Stimulated activated CD4-positive, alpha-beta T cell treated with anti-CD3 and anti-CD28 coated beads, Interleukin-4, amount 100 ng/mL, for 1 hour (primary cell): ENCODE measurements at places on chromosomes 3 and 15.

- DNase-seq, result no peak
Measured at GRCh38 chr3:105611304-105612192, 244.8 kb downstream of the ALCAM start.

DNA sequence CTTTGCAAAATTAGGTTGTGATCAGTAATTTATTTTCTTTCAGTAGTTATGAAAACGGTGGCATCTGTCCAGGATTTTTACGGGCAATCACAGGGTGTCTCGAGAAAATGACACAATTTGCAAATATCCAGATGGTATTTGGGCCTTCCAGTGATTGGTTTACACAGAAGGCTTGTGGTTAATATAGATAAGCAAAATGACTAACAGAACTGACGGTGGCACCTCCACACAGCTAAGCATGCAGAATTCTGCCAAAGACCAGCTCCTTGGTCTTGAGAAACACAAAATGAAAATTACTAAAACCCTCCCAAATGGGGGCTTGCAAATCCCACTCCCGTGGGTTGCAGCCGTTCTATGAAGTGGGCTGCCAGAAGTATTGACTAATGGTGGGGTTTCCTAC lies 5.5 kb downstream of the ARHGEF3 start:
- DNase-seq, result no peak

DNA sequence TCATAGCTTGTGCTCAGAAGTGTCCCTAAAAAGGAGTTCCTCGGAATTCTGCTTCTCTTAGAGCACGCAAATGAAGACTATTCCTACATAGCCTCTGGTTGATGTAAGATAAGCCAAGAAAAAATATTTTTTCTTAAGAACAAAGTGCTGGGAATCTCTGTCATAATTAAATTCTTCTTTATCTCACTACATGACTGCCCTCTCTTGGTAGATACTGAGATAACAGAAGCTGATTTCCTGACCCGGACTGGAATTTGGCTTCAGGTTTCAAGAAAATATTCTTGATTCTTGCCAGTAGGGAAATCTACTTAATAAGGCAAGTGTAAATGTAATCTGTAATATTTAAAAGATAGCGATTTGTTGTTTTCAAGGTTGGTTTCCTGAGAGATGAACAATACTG lies 31.3 kb upstream of the SETMAR start:
- no peak for DNase-seq

DNA sequence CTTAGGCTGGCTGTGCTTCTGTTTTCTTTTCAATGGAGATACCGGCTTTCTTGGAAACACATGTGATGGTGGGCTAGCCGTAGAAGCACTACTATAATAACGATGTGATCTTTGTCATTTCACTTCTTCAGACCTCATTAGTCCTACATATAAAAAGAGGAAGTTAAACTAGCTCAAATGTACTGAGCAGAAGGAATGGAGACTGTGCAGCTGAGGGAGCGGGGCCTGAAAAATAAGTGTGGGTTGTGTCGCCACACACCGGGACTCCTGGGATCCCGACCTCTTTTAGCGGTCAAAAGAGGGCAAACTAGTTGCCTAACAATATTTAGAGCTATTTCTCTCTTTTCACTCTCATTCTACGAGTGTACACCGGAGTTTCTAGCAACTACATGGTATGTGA lies 1.0 kb upstream of the RNF7 start:
- no peak for DNase-seq

- DNase-seq, result no peak
Measured at GRCh38 chr15:67761343-67761742, 64.0 kb upstream of the SKOR1 start.

GRCh38 chr3:188158731-188159310 lies 4.9 kb downstream of the LPP start:
- no peak for DNase-seq

- DNase-seq, result peak; percentile 77
Measured at GRCh38 chr15:75801859-75802593, 41.2 kb upstream of the UBE2Q2 start.

DNA sequence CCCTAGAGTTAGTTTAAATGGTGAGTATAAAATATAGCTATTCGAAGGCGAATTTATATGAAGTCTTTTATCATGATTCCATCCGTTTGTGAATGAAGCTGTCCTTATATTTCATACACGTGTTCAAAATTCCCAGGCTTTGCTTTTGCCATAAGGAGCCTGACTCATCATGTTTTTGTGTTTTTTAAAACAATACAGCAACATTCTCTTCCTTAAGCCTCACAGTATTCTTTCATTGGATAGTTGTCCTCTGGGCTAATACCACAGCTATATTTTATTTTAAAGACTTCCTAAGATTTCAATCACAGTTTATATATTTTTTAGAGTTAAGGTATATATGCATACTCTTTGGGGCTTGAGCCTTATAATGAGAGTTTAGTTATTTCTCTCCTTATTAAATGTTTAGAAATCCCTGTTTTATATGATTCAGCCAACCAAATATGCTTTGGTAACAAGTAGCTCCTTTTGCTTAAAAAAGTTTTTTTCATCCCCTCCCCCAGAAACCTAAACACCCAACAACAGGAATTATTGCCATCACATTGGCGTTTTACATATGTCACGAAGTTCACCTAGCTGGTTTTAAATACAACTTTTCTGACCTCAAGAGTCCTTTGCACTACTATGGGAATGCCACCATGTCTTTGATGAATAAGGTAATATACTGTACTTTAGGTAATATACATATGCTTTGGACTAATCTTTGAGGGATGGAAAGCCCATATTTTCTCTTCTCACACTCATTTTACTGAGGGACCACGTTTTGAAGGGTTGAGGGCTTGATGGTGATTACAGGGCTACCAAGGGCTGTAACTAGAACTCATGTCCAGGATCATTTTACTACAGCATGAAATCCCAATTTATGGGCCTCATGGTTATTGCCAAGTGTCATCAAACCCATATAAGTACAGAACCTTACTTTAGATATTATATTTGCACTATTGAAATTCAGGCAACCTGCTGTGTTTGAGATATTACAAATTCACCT lies 28.5 kb downstream of the ST3GAL6 start:
- no peak for DNase-seq

GRCh38 chr3:22141769-22142168 lies 390.8 kb upstream of the ZNF385D start:
- DNase-seq, result no peak

DNA sequence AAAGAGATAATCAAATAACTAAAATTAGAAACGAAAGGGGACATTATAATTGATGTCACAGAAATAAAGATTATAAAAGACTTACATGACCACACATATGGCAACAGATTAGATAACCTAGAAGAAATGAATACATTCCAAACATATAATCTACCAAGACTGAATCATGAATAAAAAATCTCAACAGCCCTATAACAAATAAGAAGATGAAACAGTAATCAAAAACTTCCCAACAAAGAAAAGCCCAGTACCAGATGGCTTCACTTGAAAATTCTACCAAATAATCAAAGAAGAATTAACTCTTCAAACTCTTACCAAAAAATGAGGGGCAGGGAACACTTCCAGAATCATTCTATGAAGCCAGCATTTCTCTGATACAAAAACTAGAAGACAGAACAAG lies 11.8 kb downstream of the TOP2B start:
- no peak for DNase-seq

DNA sequence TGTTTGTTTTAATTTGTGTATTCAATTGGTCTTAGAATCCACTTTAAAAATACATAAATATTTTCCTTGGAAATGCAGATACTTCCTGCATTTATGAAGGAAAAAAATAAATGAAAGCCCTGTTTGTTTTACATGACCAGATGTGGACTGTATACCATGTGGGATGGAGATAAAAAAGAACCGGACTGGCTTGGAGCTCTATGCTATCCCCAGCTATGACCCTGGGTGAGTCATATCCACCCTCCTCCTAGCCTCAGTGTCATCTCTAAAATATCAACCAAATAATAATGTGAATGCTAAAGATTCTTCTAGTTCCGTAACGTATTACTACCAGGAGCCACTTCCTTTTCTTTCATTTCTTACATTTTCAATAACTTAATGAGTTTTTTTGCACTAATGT lies 44.5 kb upstream of the PDZRN3 start:
- DNase-seq, result no peak

- DNase-seq, result no peak
Measured at GRCh38 chr15:38148471-38148870, 104.2 kb upstream of the SPRED1 start.

GRCh38 chr3:87132801-87133200 lies 94.3 kb upstream of the CHMP2B start:
- no peak for DNase-seq

DNA sequence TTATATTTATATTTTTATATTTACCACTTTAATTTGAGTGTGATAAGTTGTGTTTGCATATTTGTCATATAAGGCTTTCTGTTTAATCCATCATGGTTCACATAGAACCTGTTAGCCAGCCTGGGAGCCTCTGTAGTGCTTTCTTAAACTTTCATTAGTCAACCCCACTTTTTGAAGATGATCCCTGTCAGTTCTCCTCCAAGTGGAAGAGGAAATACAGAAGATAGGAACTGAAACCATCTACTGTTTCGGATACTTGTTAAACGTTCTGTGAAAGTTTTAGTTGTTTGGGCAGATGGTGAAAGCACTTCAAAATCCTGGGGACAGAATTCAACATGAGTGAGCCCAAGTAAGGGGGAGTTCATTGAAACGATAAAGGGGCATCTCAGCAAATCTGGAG lies 4.6 kb upstream of the SAMMSON start:
- no peak for DNase-seq

GRCh38 chr3:23667536-23668429 lies 138.0 kb upstream of the UBE2E1 start:
- no peak for DNase-seq

- no peak for DNase-seq
Measured at GRCh38 chr3:188229726-188230125, 75.8 kb downstream of the LPP start.

DNA sequence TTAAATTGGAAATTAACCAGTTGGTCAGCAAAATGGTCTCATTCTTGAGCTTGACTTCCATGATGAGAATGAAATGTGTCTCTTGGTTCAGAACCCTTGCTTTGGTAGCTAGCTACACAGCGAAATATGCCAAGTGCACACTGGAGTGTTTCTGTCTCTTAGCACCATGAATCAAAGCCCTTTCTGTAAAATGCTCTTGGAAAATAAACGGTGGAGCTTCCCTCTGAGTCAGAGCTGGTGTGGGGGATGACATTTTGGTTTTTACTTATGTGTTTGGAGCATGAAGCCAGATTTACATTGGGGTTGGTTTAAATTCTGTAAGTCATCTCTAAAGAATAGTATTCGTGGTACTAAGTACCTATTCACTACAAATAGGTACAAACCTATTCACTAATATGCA lies 85.1 kb upstream of the NANOGP8 start:
- DNase-seq, result no peak

- no peak for DNase-seq
Measured at GRCh38 chr3:105157766-105158085, 209.0 kb upstream of the ALCAM start.

- DNase-seq, result no peak
Measured at GRCh38 chr3:152026033-152026556, 152.7 kb downstream of the SUCNR1 start.

DNA sequence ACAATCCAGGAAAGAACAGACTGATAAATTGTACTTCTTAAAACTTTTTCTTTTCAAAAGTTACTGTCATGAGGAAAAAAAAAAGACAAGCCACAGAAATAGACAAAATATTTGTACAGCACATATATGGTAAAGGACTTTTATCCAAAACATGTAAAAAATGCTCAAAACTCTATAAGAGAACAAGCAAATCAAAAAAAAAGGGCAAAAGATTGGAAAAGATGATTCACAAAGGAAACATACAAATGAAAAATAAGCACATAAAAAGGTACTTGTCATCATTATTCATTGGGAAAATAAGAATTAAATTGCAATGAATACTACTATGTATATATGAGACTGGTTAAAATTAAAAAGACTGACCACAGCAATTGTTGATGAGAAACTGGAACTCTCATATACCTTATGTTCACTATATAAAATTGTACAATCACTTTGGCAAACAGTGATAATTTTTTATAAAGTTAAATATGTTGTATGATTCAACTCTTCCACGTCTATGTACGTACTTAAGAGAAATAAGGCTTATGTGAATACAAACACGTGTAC lies 39.7 kb downstream of the DIPK2A start:
- no peak for DNase-seq

- no peak for DNase-seq
Measured at GRCh38 chr3:54897028-54897711, 30.7 kb downstream of the LRTM1 start.

DNA sequence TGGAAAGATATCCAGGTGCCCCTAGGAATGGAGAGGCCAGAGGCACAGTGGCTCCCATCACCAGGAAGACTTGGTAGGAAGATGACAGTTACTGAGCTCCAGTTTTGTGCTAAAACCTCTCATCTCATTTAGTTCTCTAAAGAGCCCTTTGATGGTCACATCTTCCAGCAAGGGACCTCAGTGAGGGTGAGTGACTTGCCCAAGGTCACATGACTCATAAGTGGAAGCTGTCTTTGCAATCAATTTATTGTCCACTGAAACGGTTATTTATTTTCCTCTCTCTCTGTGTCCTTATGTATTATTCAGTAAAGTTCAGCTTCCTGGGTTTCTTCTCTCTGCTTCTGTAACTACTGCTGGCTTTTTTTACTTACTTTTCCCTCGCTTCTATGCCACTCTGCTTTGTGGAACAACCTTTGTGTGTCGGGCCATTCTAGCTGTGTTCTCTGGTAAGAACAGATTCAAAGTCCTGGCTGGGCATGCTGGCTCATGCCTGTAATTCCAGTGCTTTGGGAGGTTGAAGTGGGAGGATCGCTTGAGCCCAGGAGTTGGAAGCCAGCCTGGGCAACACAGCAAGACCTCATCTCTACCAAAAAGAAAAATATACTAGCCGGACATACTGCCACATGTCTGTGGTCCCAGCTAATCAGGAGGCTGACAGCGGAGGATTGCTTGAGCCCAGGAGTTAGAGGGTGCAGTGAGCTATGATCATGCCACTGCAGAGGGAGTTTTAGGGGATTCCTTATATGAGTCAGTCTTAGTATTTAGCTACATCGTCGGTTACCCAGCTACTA lies 55.9 kb downstream of the PDIA5 start:
- DNase-seq, result no peak

DNA sequence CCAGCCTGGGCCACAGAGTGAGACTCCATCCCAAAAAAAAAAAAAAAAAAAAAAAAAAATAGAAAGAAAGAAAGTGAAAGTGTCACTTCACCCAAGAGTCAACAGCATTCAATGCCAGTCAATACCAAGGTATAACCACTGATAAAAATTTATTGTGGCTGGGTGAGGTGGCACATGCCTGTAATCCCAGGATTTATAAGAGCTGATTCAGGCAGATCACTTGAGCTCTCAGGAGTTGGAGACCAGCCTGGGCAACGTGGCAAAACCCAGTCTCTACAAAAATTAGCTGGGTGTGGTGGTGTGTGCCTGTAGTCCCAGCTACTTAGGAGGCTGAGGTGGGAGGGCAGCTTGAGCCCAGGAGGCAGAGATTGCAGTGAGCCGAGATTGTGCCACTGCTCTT lies 46.5 kb upstream of the PIK3CB start:
- no peak for DNase-seq

GRCh38 chr3:39108200-39108710 lies 775 bp downstream of the TTC21A start:
- DNase-seq, result no peak

GRCh38 chr15:99682455-99682854 lies 50.8 kb downstream of the LYSMD4 start:
- DNase-seq, result no peak
